ENCODE measurements at places on chromosomes 16 and 17.

GRCh38 chr16:56793492-56793891 lies 63.6 kb downstream of the NUP93 start:
- DNase-seq = no peak

- no peak for DNase-seq
Observed at GRCh38 chr16:81832801-81833547, 53.9 kb downstream of the PLCG2 start.

DNA sequence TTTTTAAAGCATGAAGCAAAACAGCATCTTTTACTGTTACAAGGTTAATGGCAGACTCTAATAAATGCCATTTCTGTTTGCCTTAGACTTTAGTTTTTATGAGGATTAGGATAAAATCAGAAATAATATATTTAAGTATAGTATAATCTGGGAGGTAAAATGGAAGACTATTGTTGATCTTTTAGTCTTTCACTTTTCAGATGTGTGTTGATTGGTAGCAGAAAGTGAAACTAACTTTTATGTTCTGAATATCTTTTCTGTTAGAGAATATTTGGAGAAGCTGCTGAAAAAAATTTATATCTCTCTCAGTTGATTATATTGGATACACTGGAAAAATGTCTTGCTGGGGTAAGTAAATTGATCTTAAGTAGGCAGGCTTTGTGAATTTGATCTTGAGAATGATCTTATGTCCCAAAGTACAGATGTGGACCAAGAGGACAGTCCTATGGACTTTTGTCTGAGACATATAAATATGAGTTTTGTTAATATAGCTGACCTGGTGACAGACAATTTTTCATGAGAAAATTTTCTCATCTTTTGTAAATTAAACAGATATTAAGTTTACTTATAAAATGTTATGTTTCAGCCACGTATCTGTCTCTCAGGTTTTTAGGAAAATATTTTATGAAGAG lies 64.1 kb downstream of the NF1 start:
- DNase-seq = no peak

DNA sequence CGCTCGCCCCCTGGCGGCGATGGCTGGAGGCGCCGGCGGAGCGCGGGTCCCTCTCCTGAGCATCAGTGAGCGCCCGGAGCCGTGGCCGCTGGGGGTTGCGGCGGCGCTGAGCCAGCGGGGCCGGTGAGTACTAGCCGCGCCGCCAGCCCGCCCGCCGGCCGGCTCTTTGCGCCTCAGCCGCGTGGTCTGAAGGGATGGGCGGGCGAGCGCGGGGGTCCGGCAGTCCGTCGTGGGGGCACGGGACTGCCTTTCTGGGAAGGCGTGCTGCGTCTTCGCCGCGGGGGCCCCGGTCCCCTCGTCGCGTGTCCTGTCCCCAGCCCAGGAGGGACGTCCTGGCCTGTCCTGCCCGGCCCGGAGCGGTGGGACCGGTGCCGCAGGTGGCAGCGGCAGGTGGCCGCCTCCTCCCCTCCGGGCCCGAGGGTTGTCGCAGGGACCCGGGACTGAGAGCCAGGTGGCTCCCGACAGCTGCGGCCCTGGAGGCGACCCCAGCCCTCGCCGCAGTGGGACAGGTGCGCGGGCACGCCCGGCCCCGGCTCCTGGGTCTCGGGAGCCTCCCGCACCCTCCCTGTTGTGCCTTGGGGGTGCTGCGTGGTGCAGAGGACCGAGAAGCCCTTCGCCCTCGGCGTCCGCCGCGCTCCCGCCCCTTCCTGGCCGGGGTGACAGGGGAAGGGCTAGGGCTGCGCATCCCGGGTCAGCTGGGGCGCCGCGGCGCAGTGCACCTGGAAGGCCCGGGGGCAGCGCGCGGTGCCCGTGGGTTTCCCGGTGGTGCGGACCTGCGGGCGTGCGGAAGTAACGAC lies at the start of gene SPECC1:
Gene SPECC1, plus strand, starts transcription at position 58 of the 797 bp plus-strand sequence. CDS start 87,293 bp downstream, outside the sequence.
- peak; percentile 95 for DNase-seq

DNA sequence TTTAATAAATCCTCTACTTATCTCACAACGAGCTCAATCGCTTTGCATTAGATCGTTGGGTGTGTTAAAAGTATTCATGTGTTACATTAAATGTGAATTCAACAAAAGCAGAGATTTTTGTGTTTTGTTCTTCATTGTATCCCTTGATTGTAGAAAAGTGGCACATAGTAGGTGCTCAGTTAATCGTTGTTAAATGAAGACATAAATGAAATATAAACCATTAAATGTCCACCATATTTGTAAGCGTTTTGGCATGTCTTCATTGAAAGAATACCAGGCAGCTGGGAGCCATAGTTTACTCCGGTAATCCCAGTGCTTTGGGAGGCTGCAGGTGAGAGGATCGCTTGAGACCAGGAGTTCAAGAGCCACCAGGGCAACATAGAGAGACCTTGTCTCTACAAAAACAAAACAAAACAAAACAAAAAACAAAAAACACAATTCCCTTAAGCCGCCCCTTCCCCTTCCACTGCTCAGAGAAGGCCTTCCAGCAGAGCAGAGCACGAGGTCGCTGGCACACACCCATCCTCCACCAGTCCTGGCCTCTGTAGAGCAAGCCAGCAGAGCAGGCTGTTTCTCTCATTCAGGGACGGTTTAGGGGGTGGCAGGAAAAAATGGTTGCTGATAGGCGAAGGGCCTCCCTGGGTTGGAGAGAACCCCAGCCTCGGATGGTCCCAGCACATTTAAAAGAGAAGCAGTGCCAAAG lies 673 bp upstream of the CHD9 start:
- no peak for DNase-seq

- no peak for DNase-seq
Observed at GRCh38 chr17:49699966-49700575, 7.7 kb downstream of the SLC35B1 start.

DNA sequence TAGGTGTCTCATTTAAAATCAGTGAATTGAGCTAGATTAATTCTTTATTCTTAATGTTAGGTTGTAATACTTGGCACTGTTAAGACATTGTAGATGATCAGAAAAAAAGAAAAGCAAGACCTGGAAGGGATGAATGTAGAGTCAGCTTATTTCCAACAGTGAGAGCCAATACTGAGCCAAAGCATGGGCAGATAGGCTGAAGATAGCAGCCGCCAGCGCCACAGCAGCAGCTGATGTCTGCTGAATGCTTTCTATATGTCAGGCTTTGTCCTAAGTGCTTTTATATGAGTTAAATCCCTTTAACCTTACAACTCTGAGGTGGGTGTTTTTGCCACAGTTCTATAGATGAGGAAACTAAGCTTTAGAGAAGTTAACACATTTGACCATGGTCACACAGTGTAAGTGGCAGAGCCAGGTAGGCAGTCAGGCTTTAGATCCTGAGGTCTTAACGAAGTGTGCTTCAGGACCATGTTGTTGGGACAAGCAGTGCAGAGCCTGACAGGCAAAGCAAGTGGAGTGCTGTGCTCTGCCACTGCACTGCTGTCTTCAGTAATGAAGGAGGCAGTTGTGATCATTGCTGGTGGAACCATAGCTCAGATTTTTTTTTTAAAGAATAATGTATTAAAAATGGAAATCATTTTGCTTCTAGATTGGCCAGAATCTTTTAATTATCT lies 25.9 kb downstream of the TNRC6A start:
- no peak for DNase-seq

- no peak for DNase-seq
Observed at GRCh38 chr16:63749276-63749675, 1372.6 kb downstream of the CDH11 start.

DNA sequence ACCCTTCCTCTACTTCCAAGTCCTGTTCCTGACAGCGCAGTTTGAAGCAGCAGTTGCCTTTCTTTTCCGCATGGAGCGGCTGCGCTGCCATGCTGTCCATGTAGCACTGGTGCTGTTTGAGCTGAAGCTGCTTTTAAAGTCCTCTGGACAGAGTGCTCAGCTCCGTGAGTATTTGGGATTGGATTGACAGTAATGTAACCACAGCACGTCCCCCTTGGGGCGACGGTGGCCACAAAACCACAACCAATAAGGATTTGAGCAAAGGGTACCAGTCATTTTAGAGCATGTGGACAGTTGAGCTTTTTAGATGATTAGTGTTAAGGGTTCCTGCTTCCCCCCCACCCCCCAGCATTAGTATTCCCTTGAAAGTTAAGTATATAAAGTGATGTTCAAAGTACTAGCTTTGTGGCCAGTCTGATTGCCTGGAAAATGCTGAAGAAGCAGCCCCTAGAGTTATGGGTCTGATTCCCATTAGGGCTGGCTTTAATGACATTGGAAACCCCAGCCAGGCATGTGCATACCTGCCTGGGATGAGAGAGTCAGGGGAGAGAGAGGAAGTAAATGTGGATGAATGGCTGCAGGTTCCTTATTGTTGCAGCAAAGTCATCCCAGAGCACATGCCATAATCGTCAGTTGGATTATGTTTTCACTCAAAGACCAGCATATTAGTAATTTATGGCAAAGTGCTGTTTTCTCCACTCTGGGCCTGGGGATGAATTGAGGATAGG lies 31.6 kb upstream of the SLC12A3 start:
- DNase-seq = no peak

DNA sequence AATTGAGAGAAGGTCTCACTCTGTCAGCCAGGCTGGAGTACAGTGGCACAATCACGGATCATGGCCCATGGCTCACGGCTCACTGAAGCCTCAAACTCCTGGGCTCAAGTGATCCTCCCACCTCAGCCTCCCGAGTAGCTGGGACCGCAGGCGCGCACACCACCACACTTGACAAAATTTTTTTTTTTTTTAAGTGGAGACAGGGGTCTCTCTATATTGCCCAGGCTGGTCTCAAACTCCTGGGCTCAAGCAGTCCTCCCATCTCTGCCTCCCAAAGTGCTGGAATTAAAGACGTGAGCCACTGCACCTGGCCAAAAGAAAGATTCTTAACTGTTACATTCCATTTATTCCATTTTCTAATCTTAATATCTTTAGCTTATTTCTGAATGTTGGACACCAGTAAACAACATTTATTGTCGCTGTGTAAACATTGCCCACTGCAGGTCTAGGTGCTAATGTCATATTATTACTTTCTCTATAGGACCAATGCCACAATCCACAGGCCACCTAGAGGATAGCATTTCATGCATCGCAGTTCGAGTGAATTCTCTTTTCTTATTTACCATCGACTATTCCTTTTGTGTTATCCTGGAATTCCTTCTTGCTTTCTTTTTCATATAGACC lies 123.7 kb downstream of the PITPNC1 start:
- DNase-seq = no peak

DNA sequence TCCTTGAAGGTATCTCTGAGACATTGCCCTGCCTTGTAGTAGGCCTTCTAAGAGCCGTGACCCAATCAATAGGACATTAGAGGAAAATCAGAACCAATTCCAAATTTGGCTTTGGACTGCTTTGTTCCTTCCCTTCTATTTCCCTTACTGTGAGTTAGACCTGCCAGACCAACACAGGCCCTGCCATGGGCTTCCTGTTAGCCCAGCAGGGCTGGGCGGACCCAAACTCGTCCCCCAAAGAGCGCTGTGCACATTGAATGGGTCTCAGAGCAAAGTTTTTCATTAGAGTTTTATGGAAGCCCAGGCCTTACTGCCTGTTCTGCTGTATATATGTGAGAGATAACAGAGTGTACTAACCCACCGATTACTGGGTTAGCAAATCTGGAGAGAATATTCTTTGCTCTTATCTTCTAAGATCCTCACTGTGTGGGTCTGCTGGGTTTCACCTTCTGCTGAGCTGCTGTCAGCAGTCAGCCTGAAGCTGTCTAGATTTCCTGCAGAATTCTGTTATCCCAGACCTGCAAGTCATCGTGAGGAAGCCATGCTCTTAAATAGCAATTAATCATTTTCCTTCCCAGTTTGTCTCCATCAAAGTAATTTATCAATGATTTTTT lies 5.7 kb downstream of the ARHGAP44 start:
- DNase-seq = no peak

DNA sequence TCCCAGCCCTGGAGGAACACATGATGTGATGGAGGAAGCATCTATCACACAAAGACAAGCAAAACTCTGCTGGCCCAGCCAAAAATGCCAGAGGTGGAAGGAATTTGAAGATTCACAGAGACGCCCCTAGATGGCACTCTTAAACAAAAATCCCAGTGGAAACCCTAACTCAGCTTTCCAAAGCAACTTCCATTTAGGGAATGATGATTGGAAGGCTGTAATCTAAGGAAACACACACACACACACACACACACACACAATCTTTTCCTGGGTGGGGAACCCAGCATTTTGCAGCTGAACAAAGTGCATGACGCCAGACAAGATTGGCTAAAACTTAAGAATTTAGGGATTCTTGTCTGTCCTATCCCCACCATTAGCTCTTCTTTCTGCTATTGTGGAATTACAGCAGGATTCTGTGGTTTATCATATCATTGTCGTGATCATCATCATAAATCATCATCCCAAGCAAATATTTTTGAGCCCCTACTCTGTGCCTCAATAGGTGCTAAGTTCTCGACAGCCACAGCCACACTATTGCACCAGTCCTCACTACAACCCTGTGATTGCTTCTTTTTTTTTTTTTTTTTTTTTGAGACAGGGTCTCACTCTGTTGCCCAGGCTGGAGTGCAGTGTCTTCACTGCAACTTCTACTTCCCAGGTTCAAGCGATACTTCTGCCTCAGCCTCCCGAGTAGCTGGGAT lies 1.6 kb upstream of the LDAF1 start:
- peak; percentile 46 for DNase-seq

DNA sequence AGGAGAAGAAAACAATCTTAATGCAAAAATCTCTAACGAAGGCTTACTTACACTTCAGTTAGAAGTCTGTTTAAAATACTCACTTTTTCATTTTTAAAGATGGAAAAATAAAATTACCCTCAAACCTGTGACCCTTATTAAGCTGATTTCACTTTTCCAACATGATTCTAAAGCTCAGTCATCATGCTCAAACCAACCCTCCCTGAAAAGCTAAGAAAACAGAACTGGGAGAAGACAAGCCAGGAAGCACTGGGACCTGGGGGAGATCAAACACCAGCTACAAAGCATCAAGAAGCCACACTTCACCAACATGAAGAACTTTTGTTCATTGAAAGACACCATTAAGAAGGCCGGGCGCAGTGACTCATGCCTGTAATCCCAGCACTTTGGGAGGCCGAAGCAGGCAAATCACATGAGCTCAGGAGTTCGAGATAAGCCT lies 88.8 kb downstream of the LITAF start:
- no peak for DNase-seq

GRCh38 chr16:60419859-60420258 lies 1616.4 kb downstream of the CDH8 start:
- no peak for DNase-seq

- peak; percentile 52 for DNase-seq
Observed at GRCh38 chr16:533391-534123, 6.0 kb downstream of the CAPN15 start.

- DNase-seq = peak; percentile 40
Observed at GRCh38 chr17:81648707-81649085, 7.6 kb downstream of the PDE6G start.

- DNase-seq = no peak
Observed at GRCh38 chr17:8362651-8363332, 13.7 kb downstream of the KRABD2 start.

GRCh38 chr17:2102931-2103809 lies 48.3 kb downstream of the HIC1 start:
- no peak for DNase-seq

All from WTC11 (cell line).